ENCODE measurements at places on chromosomes 5 and 9. TPM values are rescaled to one million over a fixed set of nuclear protein-coding genes. Genes with fewer than 3 reads are reported as not detected.

The PKD2L2 gene
- total RNA-seq, result under 0.01 TPM

The LPAR1 gene
- 8.5 TPM for total RNA-seq

The ABCA1 gene
- total RNA-seq, result 63.1 TPM

The NOXA1 gene
- total RNA-seq, result 2.2 TPM

The PFN3 gene
- not detected for total RNA-seq

The SPAG8 gene
- not detected for total RNA-seq

The ANKDD1B gene
- total RNA-seq, result 0.72 TPM

The FBXO38 gene
- total RNA-seq, result 41.1 TPM

The NMUR2 gene
- total RNA-seq, result not detected

The TEX48 gene
- total RNA-seq, result not detected

The GRXCR2 gene
- total RNA-seq, result not detected

The TTC16 gene
- not detected for total RNA-seq

The LCN9 gene
- total RNA-seq, result not detected

The PCAT7 gene
- under 0.01 TPM for total RNA-seq

The NFIB gene
- 8.0 TPM for total RNA-seq

Measured in tracheal epithelial cell (primary cell).